ENCODE measurements at places on chromosomes 1 and 21.

DNA sequence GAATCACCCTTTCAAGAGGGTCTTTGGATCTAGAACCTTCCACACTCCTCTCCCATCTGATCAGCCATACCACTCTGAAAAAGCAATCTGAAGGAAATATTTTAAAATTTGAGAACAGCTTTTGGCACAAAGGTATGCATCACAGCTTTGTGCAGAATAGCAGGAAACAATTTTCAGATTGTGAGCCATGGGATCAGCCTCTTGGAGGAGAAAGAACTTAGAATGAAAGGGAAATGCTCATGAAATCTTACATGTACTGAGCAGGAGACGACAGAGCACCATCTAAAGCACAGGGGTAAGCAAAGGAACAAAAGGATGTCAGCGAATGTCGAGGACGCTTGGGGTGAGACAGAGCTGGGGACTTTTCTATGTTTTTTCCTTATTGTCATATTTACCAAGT, 54.4 kb downstream of the EDN2 start:
- no peak for DNase-seq

DNA sequence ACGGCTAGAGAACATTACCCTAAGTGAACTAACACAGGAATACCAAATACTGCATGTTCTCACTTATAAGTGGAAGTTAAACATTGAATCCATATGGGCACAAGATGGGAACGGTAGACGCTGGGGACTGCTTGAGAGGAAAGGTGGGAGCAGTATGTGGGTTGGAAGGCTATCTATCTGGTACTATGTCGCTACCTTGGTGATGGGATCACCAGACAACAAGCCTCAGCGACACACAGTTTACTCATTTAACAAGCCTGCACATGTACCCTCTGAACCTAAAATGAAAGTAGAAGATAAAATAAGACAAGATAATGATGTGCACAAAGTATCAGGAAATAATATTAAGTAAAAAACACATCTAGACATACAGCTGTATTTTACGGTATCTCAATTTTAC, 819 bp downstream of the PYHIN1 start:
- DNase-seq: no peak

- no peak for DNase-seq
These were observed 171.9 kb downstream of the PRDM2 start for GRCh38 chr1:13871886-13872285.

GRCh38 chr1:152048416-152049009, 11.7 kb upstream of the S100A11 start:
- DNase-seq: peak; percentile 85

DNA sequence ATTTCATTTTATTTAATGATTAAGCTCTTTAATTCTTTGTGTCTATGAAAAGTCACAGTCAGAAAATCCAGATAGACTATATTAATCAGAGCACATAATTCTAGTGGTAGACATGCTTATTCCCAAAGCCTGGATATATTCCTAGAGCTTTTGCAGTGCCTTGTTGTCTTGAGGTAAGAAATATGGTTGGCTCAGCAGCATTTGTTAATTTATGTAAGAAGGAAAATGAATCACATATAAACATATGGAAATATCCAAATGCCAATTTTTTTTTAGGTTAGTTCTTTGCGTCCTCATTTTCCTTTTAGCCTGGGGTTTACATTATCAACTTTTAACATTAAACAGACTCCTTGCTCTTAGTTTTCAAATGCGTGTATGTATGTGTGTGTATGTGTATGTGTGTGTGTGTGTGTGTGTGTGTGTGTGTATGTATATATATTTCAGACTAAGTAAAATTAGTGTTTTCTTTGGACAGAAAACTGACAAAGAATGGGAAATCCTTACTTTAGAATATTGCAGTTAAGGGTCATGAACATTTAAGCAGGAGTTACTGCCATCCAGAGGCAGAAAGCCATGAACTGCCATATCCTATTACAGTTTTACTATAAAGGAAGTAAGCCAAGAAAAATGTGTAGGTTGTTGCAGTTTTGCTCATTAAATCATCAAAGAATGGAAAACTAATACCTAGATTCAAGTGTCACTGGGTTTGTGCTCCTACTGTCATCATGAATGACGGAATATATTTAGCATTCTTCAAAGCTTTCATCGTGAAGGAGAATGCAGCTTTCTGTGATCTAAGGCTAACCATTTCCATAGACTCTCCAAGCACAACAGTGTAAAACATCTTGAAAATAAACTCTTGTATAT, 477.1 kb upstream of the NR5A2 start:
- no peak for DNase-seq

- peak; percentile 87 for DNase-seq
These were observed 21.6 kb upstream of the BCL10 start for GRCh38 chr1:85297855-85298629.

DNA sequence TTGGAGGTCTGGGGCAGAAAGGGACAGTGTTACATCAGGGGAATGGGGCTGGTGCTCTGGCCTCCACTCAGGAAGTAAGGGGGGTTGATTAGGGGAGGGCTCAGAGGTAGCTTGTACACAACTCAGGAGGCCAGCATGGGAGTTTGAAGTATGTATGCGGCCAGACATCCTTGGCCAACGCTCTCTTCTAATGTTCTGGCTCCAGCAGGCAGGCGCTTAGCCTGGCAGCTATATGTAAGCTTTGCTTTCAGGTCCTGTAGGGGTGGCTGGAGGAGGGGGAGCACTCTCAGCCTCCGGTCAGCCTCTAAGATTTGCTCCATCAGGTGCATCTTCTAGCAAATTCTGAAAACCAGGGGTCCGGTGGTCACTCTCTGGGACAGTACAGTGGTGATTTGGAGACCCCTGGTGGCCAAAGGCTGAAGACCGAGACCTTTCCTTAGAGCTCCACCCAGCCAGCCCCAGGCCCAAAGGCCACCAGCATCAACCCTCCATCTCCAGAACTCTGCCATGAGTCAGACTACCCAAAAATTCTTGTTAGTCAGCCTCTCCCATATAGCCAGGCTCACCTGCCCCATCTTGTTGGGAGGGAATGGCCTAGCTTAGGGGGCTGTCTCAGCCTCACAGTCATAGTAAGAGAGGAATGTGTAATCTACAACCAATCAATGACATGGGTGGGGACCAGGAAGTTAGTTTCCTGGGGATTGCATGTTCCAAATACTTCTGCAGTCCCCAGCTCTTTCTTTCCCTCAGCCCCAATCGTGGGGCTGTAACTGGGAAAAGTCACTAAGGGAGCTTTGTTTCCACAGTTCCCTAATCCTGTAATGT, 9.7 kb upstream of the COL8A2 start:
- DNase-seq: no peak

DNA sequence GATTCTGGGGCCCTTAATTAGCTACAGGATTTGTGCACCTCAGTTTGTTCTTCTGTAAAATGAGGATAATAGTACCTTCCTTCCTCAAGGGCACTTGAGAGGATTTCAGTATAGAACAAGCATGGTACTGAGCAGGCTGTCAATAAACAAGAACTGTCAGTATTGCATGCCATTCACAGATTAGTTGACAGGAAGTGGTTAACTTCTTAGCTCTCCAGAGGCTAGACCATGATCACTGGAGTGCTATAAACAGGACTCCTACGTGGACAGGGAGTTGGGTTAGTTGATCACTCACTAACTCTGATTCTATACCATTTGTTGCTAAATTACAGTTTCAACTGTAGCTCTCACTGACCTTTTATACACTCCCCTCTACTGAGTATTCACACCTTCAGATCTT, 126.2 kb upstream of the DAB1 start:
- no peak for DNase-seq

All from T-helper 1 cell (primary cell).